ENCODE measurements at places on chromosomes 2 and 18.

GRCh38 chr2:241903121-241904010, 33.8 kb downstream of the RTP5 start:
- no peak for DNase-seq

- DNase-seq = no peak
These were observed 32.1 kb downstream of the RNMT start for GRCh38 chr18:13758622-13759021.

DNA sequence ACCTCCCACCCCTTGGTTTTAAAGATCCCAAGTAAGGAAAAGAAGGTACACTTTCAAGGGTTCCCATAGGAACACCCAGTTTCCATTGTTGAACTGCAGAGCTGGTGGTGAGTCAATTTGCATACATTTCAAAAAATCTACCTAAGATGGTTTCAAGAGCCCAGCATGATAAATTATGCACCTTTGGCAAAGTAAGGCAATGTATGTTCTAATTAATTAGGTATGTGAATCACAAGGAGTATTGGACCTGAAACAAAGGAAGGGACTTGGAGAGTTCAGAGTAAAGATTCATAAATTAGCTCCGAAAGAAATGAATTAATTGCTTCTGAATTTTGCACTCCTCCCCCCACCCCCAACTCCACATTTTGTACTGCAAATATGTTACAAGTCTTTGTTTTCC, 459.7 kb downstream of the LRATD1 start:
- DNase-seq = no peak

DNA sequence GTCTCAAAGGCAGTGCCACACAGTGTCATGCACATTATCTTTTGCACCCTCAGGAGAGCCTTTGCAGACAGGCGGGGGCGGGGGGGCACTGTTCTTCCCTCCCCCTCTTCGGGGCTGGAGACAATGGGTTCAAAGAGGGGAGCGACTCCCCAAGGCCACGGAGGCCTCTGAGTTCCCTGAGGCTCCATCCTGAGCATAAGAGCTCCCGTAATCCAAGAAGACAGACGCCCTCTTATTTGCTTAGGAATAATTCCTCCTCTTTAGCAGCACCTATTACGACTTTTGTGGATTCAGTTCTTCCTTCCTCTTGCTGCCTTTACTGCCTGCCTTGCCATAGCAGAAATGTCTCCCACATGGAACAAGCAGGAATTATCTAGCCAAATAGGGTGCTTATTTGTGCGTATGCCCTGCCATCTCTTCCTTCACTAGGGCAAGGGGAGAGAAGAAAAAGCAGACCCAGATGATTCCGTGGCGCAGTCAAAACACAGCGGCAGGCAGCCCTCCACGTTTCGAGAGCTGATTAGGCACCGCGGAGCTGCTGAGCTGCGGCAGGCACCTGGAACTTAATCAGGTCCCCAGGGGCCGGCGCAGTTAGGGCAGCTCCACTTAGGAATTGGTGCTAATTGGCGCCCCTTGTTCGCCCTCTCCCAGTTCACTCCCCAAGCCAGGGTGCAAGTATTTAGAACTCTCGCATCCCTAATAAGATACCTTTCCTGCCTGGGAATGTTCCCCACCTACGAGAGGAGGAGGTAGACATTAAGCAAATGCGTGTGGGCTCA, 233.4 kb upstream of the MYT1L start:
- no peak for DNase-seq

DNA sequence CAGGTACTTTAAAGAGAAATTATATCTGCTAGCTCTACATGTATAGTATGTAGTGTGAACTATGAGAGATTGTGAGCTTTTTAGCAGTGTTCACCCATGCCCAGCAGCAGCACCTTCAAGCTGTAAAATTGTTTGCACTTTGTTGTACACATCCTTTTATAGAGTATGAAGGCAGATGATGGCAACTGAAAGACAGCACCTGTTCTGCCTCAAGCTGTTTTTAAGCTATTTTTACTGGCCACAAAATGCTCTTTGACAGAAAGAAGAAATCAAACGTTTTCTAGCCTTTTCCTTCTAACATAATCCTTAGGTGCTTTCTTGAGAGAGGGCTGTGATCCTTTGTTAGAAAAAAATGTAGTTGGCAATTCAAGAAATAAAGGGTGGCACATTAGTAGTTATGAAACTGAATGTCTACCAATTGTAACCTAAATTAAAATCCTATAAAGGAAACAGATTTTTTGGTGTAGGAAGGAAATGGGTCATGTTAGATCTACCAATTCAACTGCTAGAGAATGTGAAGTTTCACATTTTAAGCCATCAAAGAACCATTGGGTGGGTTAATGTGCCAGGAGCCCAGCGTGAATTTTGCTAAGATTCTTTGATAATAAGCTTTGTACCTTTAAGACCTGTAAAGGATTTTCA, 59.5 kb downstream of the R3HDM1 start:
- DNase-seq = no peak

GRCh38 chr2:217105733-217106649, 246.1 kb upstream of the TNP1 start:
- DNase-seq = no peak

- no peak for DNase-seq
These were observed 11.8 kb upstream of the GNLY start for GRCh38 chr2:85682378-85682777.

- no peak for DNase-seq
These were observed 43.0 kb downstream of the MEMO1 start for GRCh38 chr2:31967790-31968189.

- DNase-seq = no peak
These were observed 382.2 kb upstream of the HNRNPA3 start for GRCh38 chr2:176830362-176830761.

- DNase-seq = no peak
These were observed 23.2 kb downstream of the IL1B start for GRCh38 chr2:112813280-112813966.

Data from hypothalamus (tissue), 51 donors.